ENCODE measurements at places on chromosomes 6 and 20. TPM values are rescaled to one million over a fixed set of nuclear protein-coding genes. Genes with fewer than 3 reads are reported as not detected.

ADAM33 gene
- not detected for total RNA-seq

GGTLC1 gene
- total RNA-seq, result not detected

CRIP3 gene
- not detected for total RNA-seq

MPC1 gene
- 28.1 TPM for total RNA-seq

MEP1A gene
- not detected for total RNA-seq

SEMG1 gene
- not detected for total RNA-seq

FLRT3 gene
- 5.3 TPM for total RNA-seq

GMPR gene
- total RNA-seq, result 28.8 TPM

MDFI gene
- 34.7 TPM for total RNA-seq

ZSCAN9 gene
- total RNA-seq, result 18.6 TPM

PPDPF gene
- total RNA-seq, result 130 TPM

GSTA2 gene
- total RNA-seq, result not detected

CENPB gene
- total RNA-seq, result 63.2 TPM

SIRPA gene
- 35.6 TPM for total RNA-seq

RUNX2 gene
- total RNA-seq, result 4.3 TPM

DCDC2 gene
- 23.2 TPM for total RNA-seq

CLIC5 gene
- 0.05 TPM for total RNA-seq

GABBR1 gene
- total RNA-seq, result 12.0 TPM

SLC22A7 gene
- not detected for total RNA-seq

GNRH2 gene
- 0.48 TPM for total RNA-seq

All from glomerular endothelial cell (primary cell).